MV-4-11 (cell line): ENCODE measurements at places on chromosomes 1 and 21.

DNA sequence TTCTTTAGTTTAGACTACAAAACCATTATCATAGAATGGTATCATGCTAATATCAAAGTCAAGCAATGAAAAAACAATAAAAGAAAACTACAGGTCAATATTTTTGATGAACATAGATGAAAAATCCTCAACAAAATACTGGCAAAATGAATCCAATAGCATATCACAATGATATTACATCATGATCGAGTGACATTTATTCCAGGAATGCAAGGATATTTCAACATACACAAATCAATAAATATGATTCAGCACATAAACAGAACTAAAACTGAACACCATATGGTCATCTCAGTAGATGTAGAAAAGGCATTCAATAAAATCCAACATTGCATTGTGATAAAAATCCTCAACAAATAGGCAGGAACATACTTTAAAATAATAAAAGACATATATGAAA is 1657.7 kb downstream of the KCNT2 start:
- no peak for DNase-seq

GRCh38 chr1:44643721-44644334 is 30.5 kb downstream of the TMEM53 start:
- DNase-seq, result no peak

DNA sequence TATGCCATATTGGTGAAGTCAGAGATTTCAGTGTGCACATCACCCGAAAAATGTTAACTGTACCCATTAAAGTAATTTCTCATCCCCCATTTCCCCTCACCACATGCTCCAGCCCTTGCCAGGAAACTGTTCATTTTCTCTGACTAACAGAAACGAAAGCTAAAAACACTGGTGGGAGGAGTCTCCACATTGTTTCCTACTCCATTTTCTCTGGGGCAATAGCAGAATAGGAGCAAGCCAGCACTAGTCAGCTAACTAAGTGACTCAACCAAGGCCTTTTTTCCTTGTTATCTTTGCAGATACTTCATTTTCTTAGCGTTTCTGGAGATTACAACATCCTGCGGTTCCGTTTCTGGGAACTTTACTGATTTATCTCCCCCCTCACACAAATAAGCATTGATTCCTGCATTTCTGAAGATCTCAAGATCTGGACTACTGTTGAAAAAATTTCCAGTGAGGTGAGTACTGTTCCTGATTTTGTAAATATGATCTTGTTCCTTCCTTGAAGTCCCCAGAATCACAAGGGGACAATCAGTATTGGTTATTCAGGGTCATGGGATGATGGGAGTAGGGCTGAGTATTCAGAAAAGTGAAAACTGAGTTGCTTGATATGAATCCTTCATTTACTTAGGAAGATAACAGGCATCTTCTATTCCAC is at the start of gene IFI16:
TSS of gene IFI16 (plus strand) at position 204 of the 658 bp plus-strand sequence. CDS start 4,774 bp downstream, outside the sequence.
- peak; percentile 94 for DNase-seq

DNA sequence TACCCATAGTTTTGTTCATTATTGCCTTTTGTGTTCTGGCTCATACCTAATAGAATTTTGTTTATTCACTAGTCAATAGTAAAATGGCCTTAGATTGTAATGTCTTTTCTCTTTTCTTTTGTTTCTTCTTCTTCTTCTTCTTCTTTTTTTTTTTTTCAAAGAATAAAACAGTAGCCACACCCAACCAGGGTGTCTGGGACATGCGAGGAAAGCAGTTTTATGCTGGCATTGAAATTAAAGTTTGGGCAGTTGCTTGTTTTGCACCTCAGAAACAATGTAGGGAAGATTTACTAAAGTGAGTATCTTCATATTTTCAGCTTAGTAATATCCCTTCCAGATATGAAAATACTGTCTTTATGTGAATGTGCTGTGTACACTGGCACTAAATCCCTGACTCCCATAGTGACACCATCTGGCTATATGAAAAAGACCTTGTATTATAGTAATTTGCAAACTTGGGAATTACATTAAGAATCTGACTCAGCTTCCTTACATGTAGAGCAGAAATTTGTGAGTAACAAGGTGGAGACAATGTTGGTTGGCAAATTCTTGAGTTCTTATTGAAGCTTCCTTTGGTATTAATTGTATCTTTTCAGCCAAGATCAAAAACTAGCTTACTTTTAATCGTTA is 24.6 kb downstream of the AGO4 start:
- no peak for DNase-seq

DNA sequence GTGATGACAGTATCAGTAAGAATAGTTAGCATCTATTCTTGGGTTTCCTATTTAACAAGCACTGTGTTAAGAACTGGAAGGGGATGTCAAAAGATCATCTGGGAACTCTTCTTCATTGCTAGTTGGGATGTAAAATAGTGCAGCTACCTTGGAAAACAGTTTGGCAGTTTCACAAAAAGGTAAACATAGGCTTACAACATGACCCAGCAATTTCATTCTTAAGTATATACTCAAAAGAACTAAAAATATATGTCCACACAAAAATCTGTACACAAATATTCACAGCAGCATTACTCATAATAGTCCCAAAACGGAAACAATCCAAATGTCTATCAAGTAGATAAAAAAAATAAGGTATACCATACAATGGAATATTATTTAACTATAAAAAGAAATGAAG is 45.7 kb downstream of the DIPK1A start:
- DNase-seq, result no peak

DNA sequence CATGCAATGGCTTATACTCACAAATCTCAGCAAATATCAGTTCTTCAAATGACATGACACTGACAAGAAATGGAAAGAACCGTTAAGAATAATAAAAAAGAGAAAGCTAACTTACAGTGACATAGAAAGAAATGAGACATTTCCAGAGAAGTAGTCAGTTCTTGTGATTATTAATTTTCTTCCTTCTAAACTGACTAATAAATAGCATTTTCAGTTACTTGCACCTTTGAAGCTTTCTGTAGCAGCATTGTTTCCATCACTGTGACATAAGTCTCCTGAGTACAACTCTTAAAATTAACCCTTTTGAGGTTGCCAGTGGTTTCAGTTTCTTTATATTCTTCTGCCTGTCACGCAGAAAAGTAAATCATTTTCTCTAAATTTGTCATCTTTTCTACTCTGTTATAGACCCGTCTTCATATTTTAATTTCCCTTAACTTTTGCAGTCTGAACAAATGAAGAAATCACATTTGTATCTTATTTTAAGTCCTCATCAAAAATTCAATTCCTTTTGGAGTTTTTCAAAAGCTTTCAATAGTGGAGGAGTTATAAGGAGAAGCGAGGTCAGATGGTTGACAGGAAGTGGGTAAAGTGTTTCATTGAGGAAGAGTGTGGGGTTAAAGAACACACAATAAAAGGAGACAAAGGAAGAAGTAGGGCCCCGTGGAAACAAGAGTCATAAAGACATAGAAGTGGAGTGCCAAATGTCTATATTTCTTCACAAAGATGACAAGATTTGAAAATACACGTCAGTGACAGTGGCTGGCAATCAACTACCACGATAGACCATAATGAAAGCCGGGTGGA is 57.9 kb upstream of the S1PR1 start:
- DNase-seq, result peak; percentile 57
